ENCODE measurements at places on chromosomes 7 and 10.

DNA sequence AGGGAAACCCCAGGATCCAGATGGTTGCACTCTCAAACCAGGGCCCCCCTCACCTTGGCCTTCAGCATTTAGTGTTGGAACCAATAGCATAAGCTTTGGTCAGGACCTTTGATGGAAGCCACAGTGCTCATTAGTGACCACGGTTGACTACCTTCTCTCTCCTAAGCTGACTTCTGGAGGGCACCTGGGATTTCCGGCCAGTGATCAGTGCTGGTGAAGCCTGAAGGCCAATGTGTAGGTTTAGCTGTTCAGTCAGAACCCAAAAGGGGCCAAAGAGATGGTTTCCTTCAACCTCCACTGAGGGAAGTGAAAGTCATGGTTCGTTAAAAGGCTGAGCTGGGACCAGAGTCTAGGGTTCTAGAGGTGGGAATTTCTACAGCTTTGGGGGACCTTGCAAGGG lies 46.4 kb downstream of the TCF7L2 start:
- no peak for DNase-seq

DNA sequence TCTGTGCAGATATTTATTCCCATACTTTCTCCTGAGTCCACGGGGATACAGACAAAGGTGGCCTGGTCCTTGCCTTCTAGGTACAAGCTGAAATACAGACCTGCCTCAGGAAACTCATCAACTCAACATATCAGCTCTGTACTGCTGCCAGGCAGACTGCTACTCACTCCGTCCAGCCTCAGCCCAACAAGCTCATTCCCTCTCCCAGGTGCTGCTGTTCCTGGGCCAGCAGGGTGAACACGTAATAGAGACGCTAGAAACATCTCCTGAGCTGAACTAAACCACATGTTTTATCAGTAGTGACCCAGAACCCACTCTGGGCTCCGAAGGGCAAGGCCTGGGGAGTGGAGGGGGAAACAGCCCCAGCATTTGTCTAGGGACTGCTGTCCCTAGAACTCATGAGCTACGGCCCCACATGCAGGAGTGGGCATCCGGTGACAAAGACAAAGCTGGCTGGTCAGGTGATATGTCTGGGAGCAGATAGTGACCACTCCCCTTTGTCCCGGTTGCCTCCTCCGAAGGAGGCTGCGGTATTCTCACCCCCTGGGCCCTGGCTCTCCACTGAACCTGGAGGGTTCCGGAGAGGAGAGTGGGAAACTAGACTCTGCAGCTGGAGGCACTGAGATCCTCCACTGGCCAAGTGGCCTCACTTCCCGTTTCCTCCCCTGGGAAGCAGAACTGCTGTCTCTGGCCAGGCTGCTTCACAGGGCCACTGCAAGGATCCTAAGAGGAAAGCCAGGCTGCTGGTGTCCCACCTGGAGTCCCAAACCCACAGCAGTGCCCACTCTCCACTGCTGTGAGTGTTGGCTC lies 116.1 kb downstream of the FAM53B start:
- no peak for DNase-seq

- DNase-seq = no peak
These were observed 27.0 kb downstream of the CALML3 start for GRCh38 chr10:5551531-5552375.

DNA sequence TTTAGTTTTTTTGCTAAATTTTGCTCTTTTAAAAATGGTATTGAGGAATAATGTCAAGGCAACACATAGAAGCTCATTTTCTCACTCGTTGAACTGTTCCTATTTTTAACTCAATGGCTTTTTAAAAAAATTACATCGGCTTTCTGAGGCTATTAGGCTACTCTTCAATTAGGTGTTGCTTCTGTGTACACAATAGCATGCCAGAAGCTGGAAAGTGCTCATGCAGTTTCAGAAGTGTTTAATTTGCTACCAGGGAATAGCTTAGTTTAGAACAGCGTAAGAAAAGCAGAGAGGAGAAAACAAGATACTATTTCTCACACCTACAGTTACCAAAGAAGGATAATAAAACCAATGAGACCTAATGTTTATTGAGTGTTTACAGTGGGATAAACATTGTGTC lies 157.4 kb downstream of the NXPH1 start:
- no peak for DNase-seq

DNA sequence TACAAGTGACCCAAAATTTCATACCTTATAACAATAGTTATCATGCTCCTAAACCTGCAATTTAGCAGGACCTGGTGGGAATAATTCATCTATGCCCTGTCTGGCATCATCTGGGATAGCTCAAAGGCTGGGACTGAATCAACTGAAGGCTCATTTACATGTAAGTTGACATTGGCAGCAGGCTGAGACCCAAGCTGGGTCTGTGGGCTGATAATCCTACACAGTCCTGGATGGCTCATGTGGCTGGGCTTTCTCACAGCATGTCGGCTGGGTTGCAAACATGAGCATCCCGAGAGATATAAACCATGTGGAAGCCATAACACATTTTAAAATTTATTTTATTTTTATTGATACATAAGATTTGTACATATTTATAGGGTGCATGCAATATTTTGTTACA lies 19.5 kb upstream of the ABCB5 start:
- DNase-seq = no peak

GRCh38 chr10:33074443-33074842 lies 116.4 kb upstream of the ITGB1 start:
- DNase-seq = no peak

GRCh38 chr7:115682507-115682906 lies 348.1 kb downstream of the TFEC start:
- DNase-seq = no peak

DNA sequence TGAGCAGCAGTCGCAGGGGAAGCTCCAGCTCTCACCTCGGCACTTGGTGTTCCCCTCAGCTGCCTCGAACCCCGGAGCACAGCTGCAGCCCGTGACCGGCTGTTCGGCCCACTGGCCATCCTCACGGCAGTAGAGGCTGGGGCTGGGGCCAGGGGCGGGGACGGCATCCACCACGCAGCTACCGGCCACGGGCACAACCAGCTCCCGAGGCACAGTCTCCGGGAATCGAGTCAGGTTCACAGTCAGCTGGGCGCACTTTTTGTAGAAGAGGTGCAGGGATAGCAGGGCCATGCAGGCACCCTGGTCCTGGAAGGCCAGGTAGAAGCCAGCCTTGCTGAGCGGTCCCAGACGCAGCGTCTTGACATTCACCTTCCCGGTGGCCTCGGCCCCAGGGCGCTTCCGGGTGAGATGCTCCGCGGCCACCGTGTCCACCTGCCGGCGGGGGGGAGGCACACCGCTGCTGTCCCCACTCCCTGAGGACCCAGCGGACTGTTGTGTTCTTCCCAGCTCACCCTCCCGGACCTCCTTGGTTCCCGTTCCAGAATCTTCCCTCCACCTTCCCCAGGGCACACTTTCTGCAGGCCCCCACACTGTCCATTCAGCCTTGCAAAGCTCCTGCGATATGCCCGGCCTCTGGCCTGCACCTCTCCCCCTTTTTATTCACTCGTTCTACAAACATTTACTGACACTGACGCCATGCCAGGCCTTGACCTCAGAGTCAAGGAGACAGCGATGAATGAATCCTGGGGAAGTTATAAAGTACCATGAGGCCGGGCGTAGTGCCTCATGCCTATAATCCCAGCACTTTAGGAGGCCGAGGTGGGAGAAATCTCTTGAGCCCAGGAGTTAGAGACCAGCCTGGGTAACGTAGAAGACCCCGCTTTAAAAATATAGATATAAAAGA lies 4.8 kb downstream of the EPHB4 start:
- no peak for DNase-seq

DNA sequence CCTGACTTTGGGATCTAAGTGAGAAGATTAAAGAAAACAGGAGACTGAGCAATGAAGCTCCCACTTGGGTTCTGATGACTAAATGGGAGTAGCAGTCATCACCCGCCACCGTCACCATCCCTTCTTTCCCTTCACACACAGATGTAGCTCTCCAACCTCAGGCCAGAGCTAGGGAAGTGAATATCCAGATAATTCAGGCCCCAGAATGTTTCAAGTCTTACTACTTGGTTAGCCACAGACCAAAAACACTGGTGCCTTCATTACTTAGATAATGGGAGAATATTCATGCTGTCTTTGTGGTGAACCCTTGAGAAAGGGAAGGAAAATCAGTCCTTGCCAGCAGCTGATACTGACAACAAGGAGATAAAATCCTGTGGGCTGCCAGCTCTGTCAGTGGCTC lies 100.7 kb downstream of the OSBPL3 start:
- no peak for DNase-seq

GRCh38 chr10:133140417-133141143 lies 19.4 kb upstream of the KNDC1 start:
- no peak for DNase-seq

- DNase-seq = no peak
These were observed 2.0 kb upstream of the ZMYND11 start for GRCh38 chr10:132946-133898.

- DNase-seq = no peak
These were observed 60.6 kb upstream of the KLF14 start for GRCh38 chr7:130794619-130794922.

DNA sequence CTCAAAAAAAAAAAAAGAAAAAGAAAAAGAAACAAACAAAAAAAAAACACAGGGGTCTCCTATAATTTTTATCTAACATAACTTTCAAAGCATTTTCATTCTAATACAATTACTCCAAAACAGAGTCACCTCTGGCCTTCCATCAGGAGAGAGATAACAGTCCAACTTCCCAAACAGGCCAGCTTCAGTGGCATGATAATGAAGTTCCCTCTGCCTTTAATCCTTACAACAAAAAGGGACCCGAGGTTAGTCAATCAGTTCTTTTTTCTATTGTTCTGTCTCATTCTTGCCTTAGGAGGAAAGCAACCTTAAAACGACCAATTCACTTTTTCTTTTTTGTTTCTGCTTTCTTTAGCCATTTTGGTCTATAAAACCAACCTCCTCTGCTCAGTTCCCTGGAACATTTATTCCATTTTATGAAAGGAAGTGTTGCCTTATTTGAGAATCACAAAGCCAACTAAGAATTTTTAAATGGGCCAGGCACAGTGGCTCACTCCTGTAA lies 16.5 kb upstream of the FXYD4 start:
- DNase-seq = no peak

GRCh38 chr7:83289419-83289993 lies 126.8 kb upstream of the PCLO start:
- DNase-seq = no peak

- no peak for DNase-seq
These were observed 2.0 kb downstream of the ZMIZ1 start for GRCh38 chr10:79070606-79071395.

- no peak for DNase-seq
These were observed 2.7 kb upstream of the FRAT2 start for GRCh38 chr10:97336942-97337831.

- no peak for DNase-seq
These were observed 213.3 kb downstream of the MDFIC start for GRCh38 chr7:115135146-115135545.

- DNase-seq = no peak
These were observed 1307.7 kb upstream of the LRRTM3 start for GRCh38 chr10:65618126-65618525.

GRCh38 chr10:80613466-80614170 lies 75.9 kb downstream of the SH2D4B start:
- DNase-seq = no peak

- DNase-seq = no peak
These were observed 482.2 kb upstream of the C7orf33 start for GRCh38 chr7:148108381-148108780.

Measured in stimulated activated CD8-positive, alpha-beta memory T cell treated with anti-CD3 and anti-CD28 coated beads, Interleukin-7, amount 100 ng/mL, for 1 hour (primary cell).